Hematopoietic multipotent progenitor cell treated with erythropoietin and hydrocortisone succinate and interleukin-3 and kit ligand, for 6 days (in vitro differentiated cells): ENCODE measurements at places on chromosomes 2 and 18.

GRCh38 chr2:172311921-172312345, 115.5 kb upstream of the ITGA6 start:
- no peak for DNase-seq

- DNase-seq: peak; percentile 26
Observed at GRCh38 chr2:197852108-197852507, 47.7 kb downstream of the PLCL1 start.

DNA sequence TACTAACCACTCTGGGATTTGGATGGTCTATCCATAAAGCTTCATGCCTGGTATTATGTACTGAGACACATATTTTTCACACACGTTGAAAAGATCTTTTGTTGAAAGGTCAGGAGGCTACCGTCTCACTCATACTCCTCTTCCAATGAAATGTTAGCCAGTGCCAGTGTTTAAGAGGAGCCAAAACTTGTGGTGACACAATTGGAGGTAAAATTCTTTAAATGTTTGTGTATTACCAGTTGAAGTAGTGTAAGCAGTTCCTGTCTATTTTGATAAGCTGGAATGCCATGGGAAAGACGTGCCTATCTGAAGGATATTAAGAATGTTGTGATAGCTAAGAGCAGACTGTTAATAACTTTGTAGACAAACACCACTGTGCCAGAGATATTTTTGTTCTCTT, 32.1 kb downstream of the MARCHF7 start:
- DNase-seq: no peak

- no peak for DNase-seq
Observed at GRCh38 chr18:50518787-50519546, 40.9 kb upstream of the MAPK4 start.

DNA sequence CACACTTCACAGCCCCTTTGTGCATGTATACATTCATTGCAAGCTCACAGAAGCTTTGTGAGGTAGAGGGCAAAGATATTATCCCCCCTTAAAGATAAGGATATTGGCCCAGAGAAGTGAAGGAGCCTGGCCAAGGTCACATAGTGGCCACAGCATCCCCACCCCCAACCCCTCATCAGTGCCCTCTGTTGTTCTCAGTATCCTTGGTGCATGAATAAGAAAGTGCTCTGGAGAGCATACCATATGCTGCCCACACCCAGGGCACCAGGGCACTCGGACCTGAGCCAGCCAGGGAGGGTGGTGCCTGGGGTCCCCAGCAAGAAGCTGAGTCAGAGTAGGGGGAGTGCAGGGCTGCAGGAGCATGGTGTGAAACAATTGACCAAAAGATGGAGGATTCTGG, 3.3 kb downstream of the DYSF start:
- DNase-seq: no peak

- peak; percentile 85 for DNase-seq
Observed at GRCh38 chr18:48545757-48546321, 7.0 kb downstream of the CTIF start.

DNA sequence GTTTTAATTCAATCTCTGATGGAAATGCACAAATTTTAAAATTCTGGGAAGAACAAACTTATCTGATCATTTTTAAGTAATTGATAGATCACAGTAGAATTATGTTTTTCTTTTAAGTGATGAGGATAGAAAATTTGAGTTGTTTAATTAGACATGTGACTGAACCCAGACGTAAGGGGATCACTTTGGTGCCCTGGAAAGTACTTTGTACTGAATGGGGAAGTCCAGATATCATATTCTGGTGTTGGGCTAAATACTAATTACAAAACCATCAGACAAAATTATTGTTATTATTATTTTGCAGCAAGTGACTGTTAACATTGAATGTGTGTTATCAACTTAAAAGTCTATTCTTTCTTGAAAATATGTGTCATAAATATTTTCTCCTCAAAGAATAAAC, 994.6 kb downstream of the TSN start:
- DNase-seq: no peak

- DNase-seq: no peak
Observed at GRCh38 chr2:148303161-148303560, 282.3 kb downstream of the MBD5 start.

DNA sequence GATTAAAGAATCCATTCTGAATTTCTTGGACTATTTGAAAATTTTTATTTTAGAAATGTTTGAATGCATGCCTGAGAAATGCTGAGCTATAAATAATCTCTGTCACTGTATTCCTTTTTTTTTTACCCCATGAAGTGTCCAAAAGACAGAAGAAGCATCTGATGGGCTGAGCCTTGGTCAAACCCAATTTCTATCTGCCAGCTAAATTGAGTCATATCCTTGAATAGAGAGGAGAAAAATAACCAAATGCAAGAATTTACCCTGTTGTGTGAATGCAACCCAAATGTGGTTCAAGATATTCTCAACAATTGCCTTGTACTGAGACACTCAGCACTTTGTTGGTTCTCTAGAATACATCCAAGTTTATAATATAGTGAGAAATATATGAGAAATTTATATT, 223.5 kb downstream of the UBE2E3 start:
- DNase-seq: no peak

- no peak for DNase-seq
Observed at GRCh38 chr2:207952564-207953345, 72.6 kb downstream of the PLEKHM3 start.

- DNase-seq: no peak
Observed at GRCh38 chr18:66066191-66066590, 315.4 kb downstream of the CDH7 start.

DNA sequence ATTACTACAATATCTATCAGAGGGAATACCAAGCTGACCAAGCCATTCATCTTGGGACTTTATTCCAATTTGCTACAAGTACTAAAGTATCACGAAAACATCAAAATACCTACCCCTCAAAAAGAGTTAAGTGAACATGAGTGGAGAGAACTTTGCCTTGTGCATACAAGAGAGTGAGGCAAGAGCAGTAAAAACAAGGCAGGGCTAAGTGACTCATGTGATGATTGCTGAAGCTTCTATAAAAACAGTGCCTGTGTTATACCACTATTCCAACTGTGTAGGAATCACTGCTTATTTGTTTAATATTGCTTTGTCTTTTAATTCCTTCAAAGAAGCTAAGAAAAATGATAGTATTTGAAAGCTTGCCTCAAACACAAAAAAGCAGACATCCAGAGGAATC, 61.2 kb downstream of the FARSB start:
- DNase-seq: no peak

GRCh38 chr18:57431002-57431382, 4.2 kb upstream of the ONECUT2 start:
- no peak for DNase-seq

GRCh38 chr2:175676813-175677212, 325.3 kb downstream of the LNPK start:
- DNase-seq: peak; percentile 3
